ENCODE measurements at places on chromosomes 3 and 15. TPM values are rescaled to one million over a fixed set of nuclear protein-coding genes. Genes with fewer than 3 reads are reported as not detected.

GRCh38 chr3:64086479-64087252, 63.4 kb upstream of the PSMD6 start:
- H3K27ac ChIP-seq: no peak overlapping the region
- H3K4me3 ChIP-seq: no peak overlapping the region
- peaks cover 3% of the 10 kb centered on the region for H3K27me3 ChIP-seq
- no peaks in the 10 kb centered on the region for H3K36me3 ChIP-seq
- H3K4me1 ChIP-seq: no peaks in the 10 kb centered on the region

DNA sequence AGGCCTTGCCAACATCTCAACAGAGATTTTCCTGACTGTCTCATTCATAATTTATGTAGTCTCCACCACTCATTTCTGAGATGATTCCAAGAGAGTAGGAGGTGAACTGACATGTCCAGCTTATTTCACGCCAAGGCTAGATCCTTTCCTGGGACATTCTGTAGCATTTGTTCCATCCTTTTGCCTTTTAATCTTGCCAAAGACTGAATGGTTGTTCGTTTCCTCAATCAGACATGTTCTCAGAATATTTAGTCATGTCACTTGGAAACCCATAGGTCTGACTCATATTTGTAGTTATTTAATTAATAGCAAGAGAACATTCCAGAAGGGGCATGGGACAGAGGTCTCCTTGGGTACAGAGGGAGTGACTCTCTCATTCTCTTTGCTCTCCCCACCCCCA, 80.9 kb downstream of the DHX36 start:
- DNase-seq: no peak
- H3K27me3 ChIP-seq: peaks cover 5% of the 10 kb centered on the region
- H3K27ac ChIP-seq: no peak overlapping the region
- no peak overlapping the region for H3K4me3 ChIP-seq

GRCh38 chr3:112530573-112530972, 31.2 kb downstream of the ATG3 start:
- peaks cover 14% of the 10 kb centered on the region for H3K36me3 ChIP-seq
- no peak for DNase-seq
- H3K27me3 ChIP-seq: no peaks in the 10 kb centered on the region
- peaks cover 5% of the 10 kb centered on the region for H3K4me1 ChIP-seq
- H3K4me3 ChIP-seq: no peak overlapping the region

DNA sequence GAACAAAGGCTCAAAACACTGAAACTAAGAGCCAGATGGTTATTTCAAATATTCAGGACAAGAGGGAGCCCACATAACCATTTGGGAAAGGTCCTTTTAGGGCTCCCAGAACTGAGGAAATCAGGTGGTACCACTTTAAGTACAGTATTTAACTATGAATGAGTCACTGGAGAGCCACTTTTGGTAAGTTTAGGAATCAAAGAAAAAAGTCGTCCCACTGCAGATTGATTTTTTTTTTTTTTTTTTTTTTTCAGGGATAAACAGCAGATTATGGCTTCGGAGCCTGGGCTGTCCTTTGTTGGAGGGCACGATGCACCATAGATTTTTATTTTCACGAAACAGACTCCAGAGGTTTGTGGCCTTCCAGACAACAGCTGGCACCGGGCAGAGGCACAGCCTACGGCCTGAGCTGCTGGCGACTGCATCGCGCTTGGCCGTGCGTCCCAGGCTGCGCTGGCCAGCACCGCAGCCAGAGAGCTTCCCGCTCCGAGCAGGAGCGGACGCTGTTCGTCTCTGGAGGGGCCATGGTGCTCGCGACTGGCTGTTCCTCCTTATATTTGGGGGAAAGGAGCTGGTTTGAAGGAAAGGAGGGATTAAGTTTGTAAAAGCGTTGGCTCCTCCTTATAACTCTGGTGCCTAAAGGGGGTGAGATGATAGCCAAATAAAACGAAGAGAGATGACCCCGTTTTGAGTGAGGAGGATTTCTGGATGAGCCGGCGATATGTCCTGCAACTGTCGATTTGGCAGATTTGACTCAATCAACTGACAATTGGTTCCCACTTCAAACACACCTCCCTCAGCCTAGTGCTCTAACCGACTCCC, 152.9 kb upstream of the GOLIM4 start:
- no peak for DNase-seq
- H3K4me3 ChIP-seq: no peak overlapping the region
- no peak overlapping the region for H3K27ac ChIP-seq

DNA sequence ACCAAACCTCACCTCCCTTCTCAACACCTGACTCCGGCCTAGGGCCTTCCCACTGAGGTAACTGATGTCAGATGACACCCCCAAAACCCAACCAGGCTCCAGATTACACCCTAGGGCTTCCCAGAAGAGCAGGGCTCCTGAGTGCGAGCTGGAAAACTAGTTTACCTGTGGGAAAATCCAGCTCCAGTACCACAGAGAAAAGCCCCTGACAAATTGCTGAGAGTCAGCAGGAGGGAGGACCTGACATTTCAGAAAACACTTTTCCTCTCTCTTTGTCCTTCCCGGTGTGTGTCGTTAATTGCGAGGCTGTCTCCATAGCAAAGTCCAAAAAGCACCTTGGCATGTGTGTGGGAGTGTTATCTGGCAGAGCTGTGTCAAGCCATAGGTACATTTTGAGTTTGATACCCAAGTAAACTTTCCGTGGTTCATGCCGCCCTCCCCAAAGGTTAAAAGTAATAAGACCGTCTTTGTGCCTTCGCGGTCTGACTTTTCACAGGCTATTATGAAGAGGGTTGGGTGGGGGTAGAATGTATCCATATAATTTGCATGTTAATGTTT, 79.8 kb upstream of the FNDC3B start:
- H3K4me3 ChIP-seq: no peak overlapping the region
- no peaks in the 10 kb centered on the region for H3K27me3 ChIP-seq
- no peaks in the 10 kb centered on the region for H3K36me3 ChIP-seq
- DNase-seq: no peak

- H3K4me3 ChIP-seq: no peak overlapping the region
- no peak for DNase-seq
- H3K27ac ChIP-seq: no peak overlapping the region
- no peaks in the 10 kb centered on the region for H3K27me3 ChIP-seq
- peaks cover 2% of the 10 kb centered on the region for H3K4me1 ChIP-seq
Observed at GRCh38 chr3:100029689-100030088, 84.6 kb downstream of the FILIP1L start.

The CYP1A2 gene
- not detected for total RNA-seq

DNA sequence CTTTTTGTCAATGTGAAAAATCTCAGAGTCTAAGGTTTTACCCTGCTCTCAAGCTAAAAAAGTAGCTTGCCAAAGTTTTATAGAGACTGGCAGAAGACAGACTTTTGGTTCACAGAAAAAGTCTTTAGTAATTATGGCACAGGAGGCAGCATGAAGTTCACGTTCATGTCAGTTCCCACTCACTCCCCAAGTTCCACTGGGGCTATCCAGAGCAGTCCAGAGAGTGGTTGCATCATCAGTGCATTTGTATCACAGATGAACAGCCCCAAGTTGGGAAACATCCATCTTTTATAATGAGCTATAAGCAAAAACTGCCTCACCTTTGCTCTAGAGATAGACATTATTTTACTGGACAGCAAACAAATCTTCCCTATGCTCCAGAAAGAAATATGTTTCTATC, 454.1 kb upstream of the AGTR1 start:
- H3K4me1 ChIP-seq: no peaks in the 10 kb centered on the region
- no peak overlapping the region for H3K27ac ChIP-seq
- no peak for DNase-seq
- no peaks in the 10 kb centered on the region for H3K36me3 ChIP-seq
- no peaks in the 10 kb centered on the region for H3K27me3 ChIP-seq
